ENCODE measurements at places on chromosomes 5 and 9. TPM values are rescaled to one million over a fixed set of nuclear protein-coding genes. Genes with fewer than 3 reads are reported as not detected.

Gene NR2F1-AS1
- 24.4 TPM for total RNA-seq

Gene SPATA31E1
- not detected for total RNA-seq

Gene IL9
- not detected for total RNA-seq

Gene PCDHGC5
- 3.7 TPM for total RNA-seq

- peak; percentile 37 for DNase-seq
Observed at GRCh38 chr9:130024597-130024994, 18.4 kb downstream of the FNBP1 start.

All from A172 (cell line).